ENCODE measurements at places on chromosomes 4 and X.

DNA sequence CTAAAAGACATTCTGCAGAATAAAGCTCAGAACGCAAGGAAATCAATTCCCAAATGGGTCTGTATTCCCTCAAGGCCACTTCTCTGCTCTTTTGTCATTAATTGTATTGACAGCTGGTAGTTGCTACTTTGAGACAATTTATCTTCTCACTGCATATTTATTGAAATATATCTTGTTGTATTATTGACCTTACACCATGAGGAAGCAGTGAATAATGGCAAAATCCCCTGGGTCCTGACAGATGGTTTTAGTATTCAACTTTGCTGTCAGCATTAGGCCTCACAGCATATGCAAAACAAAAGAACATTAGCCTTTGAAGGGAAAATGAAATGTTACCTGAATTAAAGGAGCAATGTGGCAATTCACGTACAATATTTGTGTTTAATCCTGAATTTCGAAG, 406.1 kb upstream of the TRAM1L1 start:
- H3K4me3 ChIP-seq = no peak overlapping the region
- H3K27me3 ChIP-seq = no peaks in the 10 kb centered on the region
- H3K27ac ChIP-seq = no peak overlapping the region
- H3K36me3 ChIP-seq = no peaks in the 10 kb centered on the region

- peaks cover 77% of the 10 kb centered on the region for H3K36me3 ChIP-seq
- peaks cover 8% of the 10 kb centered on the region for H3K4me1 ChIP-seq
- no peak overlapping the region for H3K27ac ChIP-seq
- no peak overlapping the region for H3K4me3 ChIP-seq
- DNase-seq = no peak
- no peaks in the 10 kb centered on the region for H3K27me3 ChIP-seq
Measured at GRCh38 chr4:158714937-158715336, 8.3 kb downstream of the PPID start.

GRCh38 chr4:105633241-105633640, 75.2 kb downstream of the INTS12 start:
- H3K4me1 ChIP-seq = no peaks in the 10 kb centered on the region
- DNase-seq = no peak
- peaks cover 11% of the 10 kb centered on the region for H3K27me3 ChIP-seq
- H3K27ac ChIP-seq = no peak overlapping the region

GRCh38 chrX:348461-349117, 30.0 kb upstream of the GTPBP6 start:
- H3K27ac ChIP-seq = no peak overlapping the region
- no peaks in the 10 kb centered on the region for H3K27me3 ChIP-seq
- H3K36me3 ChIP-seq = peaks cover 15% of the 10 kb centered on the region
- H3K4me3 ChIP-seq = no peak overlapping the region
- no peak for DNase-seq
- H3K4me1 ChIP-seq = no peaks in the 10 kb centered on the region

DNA sequence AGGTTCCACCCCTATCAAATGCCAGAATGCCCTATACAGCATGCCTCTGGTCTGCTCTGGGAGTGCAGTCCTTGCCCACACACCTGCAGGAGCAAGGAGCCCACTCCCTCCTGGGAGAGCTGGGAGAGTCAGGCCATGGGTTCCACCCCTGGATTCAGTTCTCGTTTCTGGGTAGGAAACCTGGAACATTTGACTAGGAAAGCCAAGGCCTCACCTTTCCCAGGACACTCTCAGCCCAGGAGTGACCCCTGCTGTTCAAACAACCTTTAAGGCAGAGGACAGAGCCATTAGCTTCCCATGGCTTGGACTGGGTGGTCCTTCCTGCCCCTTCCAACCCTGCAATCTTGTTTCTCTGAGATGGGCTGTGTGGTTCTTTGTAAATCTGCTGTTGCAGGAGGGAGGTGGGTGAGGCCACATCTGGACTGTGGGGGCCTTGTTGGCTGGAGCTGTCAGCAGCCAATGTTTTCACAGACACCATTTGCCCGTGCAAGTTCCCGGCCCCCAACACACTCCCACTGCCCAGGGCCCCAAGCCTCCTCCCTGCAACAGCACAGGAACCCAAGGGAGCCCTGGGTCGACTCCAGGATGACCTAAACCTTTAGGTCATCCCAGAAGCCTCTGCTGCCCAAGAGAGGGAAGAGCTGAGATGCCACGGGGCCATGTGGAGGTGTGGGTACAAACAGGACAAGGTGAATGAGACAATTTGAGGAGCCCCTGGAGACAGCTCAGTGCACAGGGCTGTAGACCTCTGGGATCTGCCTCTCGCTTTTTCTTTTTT, 104.4 kb downstream of the PJA1 start:
- H3K4me1 ChIP-seq = no peaks in the 10 kb centered on the region
- no peaks in the 10 kb centered on the region for H3K27me3 ChIP-seq
- H3K36me3 ChIP-seq = no peaks in the 10 kb centered on the region
- no peak overlapping the region for H3K4me3 ChIP-seq
